Hepatic stellate cell (primary cell): ENCODE measurements at places on chromosomes 3 and 15.

DNA sequence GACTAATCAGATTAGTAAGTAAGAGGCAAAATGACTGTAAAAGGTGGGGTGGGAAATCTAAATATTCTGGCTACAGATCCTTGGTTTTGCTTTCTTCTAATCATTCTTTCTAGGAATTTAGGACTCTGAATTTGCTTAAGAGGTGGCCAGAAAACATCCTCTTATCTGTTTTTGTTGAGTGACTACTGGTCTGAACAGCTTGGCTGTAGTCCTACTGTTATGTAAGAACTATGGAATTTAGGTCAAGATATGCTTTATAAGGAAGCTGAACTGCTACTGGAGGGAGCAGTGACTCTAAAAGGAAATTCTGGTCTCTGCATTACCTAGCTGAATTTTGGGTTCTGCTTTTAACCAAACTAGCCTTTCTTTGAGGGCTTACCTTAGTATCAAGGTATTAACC, 33.5 kb upstream of the CSPG5 start:
- DNase-seq = peak; percentile 50

GRCh38 chr3:97265237-97266005, 451.0 kb downstream of the EPHA6 start:
- DNase-seq = no peak

DNA sequence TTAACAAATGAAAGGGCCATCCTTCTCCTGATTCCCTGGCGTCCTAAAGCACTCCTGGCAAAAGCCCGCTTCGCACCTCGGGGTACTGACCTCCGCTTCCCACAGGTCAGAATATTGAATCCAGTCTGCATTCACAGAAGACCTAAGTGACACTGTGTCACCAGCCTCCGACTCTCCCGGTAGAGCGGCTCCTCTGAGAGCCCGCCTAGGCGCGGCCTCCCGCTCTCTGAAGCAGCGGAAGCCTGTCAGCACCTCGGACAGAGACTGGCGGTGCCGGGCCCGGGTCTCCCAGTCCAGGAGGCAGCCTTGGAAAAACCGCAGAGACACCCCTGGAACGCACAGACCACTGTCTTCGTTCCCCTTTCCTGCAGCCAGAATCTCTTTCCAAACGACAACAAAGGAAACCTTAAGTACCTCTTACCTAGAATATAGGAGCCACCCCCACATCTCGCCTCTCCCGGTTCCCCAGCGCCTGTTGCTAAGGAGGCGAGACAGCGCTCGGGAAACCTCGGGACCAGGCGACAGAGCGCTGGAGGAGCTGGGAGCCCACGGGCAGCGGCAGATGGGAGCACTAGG, 1.2 kb downstream of the GABRB3 start:
- DNase-seq = no peak

GRCh38 chr3:2851835-2852234, 258.3 kb downstream of the IL5RA start:
- no peak for DNase-seq

- no peak for DNase-seq
These were observed 148.6 kb downstream of the RAB11A start for GRCh38 chr15:66017792-66018487.

GRCh38 chr3:155334914-155335723, 41.6 kb upstream of the STRIT1 start:
- DNase-seq = no peak

DNA sequence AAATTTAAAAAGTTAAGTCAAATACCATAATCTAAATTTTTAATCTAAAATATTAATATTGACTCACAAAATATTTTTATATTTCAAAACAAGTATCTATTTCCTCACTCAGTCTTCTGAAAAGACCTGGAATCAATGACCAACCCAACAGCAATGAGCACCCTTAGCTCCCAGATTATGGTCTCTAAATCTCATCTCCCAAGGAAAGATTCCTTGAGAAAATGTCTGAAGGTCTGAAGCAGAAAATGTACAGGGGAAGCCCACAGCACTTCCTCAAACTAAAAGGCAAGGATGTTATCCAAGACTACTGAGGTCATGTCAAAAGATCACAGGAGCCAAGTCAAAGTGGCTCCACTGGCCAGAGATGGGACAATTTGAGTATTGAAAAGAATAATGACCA, 51.0 kb upstream of the SLCO2A1 start:
- no peak for DNase-seq

DNA sequence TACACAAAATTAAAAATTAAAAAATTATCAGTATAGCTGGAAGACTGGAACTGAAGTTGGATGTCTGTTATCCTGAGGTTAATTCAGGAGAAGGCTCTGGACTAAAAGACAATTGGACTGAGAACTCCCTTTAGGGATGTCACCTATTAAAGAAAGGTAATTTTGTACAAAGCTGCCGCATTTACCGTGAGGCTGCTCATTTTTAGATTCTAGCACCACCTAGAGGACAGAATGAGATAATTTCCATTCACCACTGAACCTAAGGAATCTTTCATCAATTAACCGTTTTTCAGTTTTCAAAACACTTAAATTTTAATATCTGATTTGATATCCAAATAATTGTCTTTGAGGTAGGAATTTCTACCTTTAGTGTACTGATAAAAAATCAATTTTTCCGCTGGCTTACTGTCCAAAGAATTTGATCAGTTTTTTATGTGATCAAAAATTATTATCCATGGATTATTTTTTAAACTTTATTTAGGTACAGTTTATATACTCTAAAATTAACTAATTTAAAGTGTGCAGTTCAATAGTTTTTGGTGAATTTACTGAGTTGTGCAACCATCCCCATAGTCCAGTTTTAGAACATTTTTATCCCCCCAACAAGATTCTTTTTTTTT, 106.7 kb upstream of the TNIK start:
- peak; percentile 21 for DNase-seq

GRCh38 chr3:36907911-36908646, 36.8 kb downstream of the TRANK1 start:
- DNase-seq = peak; percentile 61
